GM03348 (cell line): ENCODE measurements at places on chromosomes 6 and 20.
A peak's percentile ranks its signal among the peaks of the same experiment; 100 is the strongest.

DNA sequence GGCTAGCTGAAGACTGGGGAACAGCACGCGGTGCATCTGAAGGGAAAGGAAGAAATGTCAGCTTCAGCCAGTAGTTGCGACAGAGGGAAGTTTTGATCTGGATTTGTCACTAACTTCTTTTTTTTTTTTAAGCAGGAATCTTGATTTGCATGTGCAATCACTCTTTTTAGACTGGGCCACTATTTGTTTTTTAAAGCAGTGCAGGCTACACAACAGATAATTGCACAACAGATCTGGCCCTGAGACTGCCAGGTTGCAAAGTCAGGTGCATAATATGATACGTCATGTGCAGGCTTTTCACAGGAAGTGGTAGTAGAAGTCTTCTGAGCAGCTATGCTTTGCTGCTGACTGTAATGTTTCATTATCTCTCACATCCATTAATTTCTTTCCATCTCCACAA lies 13.5 kb downstream of the PFDN4 start:
- no peak for DNase-seq

DNA sequence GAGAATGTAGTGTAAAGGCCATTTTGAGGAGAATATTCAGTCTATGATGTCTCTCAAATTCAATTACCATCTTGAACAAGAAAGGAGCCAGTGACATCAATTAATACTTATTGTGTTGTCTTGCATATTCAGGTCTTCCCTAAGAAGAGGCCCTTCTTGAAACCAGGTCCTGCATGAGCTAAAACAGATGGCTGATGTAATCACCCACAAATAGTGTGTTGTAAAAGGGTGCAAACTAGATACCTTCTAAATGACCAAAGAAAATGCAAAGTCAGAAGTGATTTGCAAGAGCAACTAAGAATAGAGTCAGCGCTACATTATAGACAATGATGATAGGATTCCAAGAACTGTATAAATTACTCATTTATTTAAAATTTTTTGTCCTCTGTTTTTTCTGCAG lies 97.0 kb downstream of the BTBD3 start:
- no peak for DNase-seq

GRCh38 chr6:169722362-169723199 lies 1.7 kb downstream of the PHF10 start:
- DNase-seq: peak; percentile 67

GRCh38 chr6:150987371-150987828 lies 121.9 kb downstream of the MTHFD1L start:
- DNase-seq: no peak

DNA sequence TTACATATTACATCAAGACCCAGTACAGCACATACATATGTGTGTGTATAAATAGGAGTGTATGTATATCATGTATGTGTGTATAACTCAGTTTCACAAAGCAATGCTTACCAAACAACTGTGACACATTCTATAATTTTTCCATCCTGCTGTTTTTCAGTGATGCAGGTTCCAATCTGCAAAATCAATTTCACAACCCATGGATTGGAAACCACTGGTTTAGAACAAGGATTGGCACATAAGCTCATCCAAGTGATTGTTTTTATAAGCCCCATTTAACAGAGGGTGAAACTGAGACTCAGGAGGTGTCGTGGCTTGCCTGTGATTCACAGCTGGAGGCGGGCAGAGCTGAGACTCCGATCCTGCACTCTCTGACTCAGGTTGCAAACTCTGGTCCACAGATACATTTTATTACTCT lies 158.2 kb downstream of the ZMYND8 start:
- no peak for DNase-seq

- DNase-seq: no peak
Measured at GRCh38 chr6:80183019-80183795, 76.7 kb downstream of the BCKDHB start.

DNA sequence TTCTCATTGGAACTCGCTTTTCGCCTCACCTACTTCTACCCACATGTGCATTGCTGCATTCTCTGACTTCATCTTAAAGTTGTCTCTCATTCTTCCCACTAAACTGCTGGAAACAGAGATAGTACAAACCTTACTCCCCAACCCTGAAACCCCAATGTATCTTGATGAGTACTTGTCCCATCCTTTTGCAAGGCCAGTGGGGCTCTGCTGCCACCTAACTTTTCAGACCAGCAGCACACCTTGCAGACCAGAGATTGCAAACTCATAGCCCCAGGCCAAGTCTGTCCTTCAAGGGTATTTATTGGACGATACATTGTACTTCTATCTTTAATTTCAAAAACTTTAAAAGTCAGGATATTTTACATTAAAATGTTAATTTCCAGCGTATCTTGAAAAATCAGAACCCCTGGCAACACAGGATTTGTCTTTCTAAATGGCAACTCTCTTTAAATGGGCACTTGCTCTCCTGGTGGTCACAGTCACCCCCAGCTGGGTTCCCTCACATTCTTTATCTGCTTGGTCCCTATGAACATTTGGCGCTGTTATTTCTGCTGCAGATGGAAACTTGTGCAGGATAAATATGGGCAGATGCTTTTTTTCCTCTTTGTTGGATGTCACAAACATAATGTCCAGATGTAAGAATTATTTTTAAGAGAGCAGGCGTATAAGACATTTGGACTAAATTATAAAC lies 83.9 kb downstream of the SOD2 start:
- peak; percentile 34 for DNase-seq

GRCh38 chr6:123042401-123042800 lies 46.4 kb downstream of the CLVS2 start:
- DNase-seq: no peak
